ENCODE measurements at places on chromosomes 12 and 14. TPM values are rescaled to one million over a fixed set of nuclear protein-coding genes. Genes with fewer than 3 reads are reported as not detected.

RPS29 gene
- total RNA-seq = 2,157 TPM

IQSEC3 gene
- total RNA-seq = 0.17 TPM

REP15 gene
- 0.22 TPM for total RNA-seq

AQP2 gene
- total RNA-seq = not detected

FAM181A gene
- not detected for total RNA-seq

TGM1 gene
- total RNA-seq = 3.7 TPM

SLC25A21 gene
- not detected for total RNA-seq

KRT75 gene
- not detected for total RNA-seq

GRCh38 chr12:58408516-58408915 lies 467.1 kb downstream of the ATP23 start:
- no peaks in the 10 kb centered on the region for H3K4me1 ChIP-seq
- H3K4me3 ChIP-seq = no peak overlapping the region
- no peaks in the 10 kb centered on the region for H3K36me3 ChIP-seq

DNA sequence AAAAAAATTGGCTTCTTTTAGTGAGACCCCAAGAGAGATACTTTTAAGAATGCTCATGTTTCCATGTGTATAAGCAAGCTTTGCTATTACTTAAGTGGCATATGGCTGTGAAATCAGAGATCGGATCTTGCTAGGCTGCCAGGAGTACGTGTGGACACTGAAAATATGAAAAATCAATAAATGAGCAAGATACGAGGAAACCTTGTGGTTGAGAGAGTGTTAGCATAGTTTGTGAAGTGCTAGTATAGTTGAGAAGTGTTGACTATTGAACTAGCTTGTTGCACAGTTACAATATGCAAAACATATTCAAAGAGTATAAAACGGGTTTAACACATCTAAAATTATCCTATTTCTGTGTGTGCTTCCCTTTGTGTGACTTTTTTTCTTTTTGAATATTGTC lies 230.9 kb upstream of the NOVA1 start:
- H3K27ac ChIP-seq = no peak overlapping the region
- no peak overlapping the region for H3K4me3 ChIP-seq
- H3K27me3 ChIP-seq = no peaks in the 10 kb centered on the region
- DNase-seq = no peak
- H3K4me1 ChIP-seq = no peaks in the 10 kb centered on the region
- no peaks in the 10 kb centered on the region for H3K36me3 ChIP-seq

DNA sequence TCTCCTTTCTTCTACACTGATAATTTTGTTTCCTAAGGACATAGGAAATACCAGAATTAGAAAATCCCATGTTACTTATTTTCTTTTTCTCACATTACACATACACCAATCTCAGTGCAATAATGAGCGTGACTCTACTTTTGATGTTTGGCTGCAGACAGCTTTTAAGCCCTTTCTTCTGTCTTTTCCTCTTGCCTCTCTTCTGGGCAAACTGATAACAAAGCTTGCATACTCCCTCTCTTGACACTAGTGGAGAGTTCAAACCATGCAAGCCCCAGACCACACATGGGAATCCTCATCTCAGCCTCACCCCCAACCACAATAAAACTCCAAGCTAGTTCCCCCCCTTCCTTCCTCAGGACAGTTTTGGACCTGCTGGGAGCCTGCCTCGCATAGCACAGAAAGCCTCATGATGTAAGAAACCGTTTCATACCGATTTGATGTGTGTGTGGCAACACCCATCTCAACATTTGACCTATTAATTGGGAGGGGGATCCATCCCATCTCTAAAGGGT lies 161.9 kb downstream of the EMP1 start:
- H3K27ac ChIP-seq = no peak overlapping the region
- peaks cover 20% of the 10 kb centered on the region for H3K27me3 ChIP-seq
- H3K36me3 ChIP-seq = no peaks in the 10 kb centered on the region
- no peak overlapping the region for H3K4me3 ChIP-seq
- DNase-seq = no peak
- H3K4me1 ChIP-seq = no peaks in the 10 kb centered on the region

- DNase-seq = no peak
These were observed 5.3 kb downstream of the ALDH1L2 start for GRCh38 chr12:105078712-105079570.

- peaks cover 7% of the 10 kb centered on the region for H3K4me1 ChIP-seq
- no peak overlapping the region for H3K4me3 ChIP-seq
- no peak overlapping the region for H3K27ac ChIP-seq
- H3K36me3 ChIP-seq = peaks cover 8% of the 10 kb centered on the region
- DNase-seq = no peak
These were observed 64.1 kb downstream of the KIAA0586 start for GRCh38 chr14:58491593-58491992.

GRCh38 chr14:95516554-95517181 lies at the start of gene SYNE3:
SYNE3 (minus strand) TSS chr14:95516650; CDS start chr14:95475821, 40,829 bp downstream.
- H3K4me1 ChIP-seq = peaks cover 70% of the 10 kb centered on the region
- no peaks in the 10 kb centered on the region for H3K27me3 ChIP-seq
- peaks cover 7% of the 10 kb centered on the region for H3K36me3 ChIP-seq
- peak; percentile 65 for DNase-seq
- H3K27ac ChIP-seq = peak within 1 kb of the TSS; percentile 93

GRCh38 chr14:59632381-59632780 lies 55.8 kb upstream of the CCDC175 start:
- H3K4me1 ChIP-seq = peaks cover 3% of the 10 kb centered on the region
- no peak overlapping the region for H3K4me3 ChIP-seq
- H3K27ac ChIP-seq = no peak overlapping the region
- H3K36me3 ChIP-seq = no peaks in the 10 kb centered on the region

GRCh38 chr12:25293653-25294052 lies 42.9 kb upstream of the KRAS start:
- DNase-seq = no peak
- H3K36me3 ChIP-seq = no peaks in the 10 kb centered on the region
- no peak overlapping the region for H3K27ac ChIP-seq
- H3K27me3 ChIP-seq = no peaks in the 10 kb centered on the region
- H3K4me3 ChIP-seq = no peak overlapping the region
- H3K4me1 ChIP-seq = peaks cover 11% of the 10 kb centered on the region

DNA sequence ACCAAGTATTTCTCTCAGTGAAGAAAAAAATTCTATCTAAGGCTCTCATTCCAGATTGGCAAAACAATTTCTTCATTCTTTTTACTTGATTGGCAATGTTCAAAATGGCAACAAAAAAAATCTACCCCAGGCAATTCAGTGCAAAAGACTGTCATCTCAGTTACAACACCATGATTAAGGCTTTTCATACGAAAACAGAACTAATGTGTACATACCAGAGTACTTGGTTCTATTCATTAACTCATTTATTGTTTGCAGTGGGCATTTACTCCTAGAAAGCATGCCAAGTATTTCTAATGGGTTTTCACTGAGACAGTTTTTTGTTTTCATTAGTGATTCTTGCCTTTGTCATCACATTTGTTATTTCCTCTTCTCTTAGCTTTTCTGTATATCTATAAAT lies 33.0 kb downstream of the DBX2 start:
- no peak overlapping the region for H3K4me3 ChIP-seq
- no peak for DNase-seq
- H3K27ac ChIP-seq = no peak overlapping the region
- no peaks in the 10 kb centered on the region for H3K4me1 ChIP-seq

DNA sequence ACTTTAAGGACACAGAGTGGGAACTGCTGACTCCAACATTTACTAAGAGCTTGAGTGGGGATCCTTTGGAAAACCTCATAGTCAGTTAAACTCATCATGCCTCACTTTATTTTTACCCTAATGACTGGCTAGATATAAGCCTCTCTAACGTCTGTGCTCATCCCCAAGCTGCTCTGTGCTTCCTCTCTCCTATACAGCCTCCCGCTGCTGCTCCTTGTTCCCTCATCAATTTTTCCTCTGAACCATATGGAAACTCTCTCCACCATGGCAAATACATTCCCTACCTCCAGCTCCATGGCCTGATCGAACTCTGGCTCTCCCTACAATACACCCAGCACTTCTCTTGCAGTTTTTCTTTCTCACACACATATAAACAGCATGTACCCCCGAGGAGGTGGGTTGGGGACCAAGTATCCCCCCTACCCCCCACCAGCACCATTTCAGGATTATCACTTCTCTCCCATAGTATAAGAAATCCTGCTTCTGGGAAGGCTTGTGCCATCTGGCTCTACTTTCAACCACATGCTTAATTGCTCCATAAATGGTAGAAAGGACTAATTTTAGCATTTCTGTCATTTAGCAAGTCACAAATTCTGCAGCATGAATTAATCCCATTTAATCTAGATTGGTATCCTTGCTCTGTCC lies 39.2 kb upstream of the DYRK2 start:
- no peak for DNase-seq
- no peak overlapping the region for H3K4me3 ChIP-seq
- H3K36me3 ChIP-seq = no peaks in the 10 kb centered on the region

- H3K27ac ChIP-seq = peak overlapping the region; percentile 65
- no peaks in the 10 kb centered on the region for H3K27me3 ChIP-seq
- H3K4me1 ChIP-seq = peaks cover 63% of the 10 kb centered on the region
- peaks cover 19% of the 10 kb centered on the region for H3K36me3 ChIP-seq
- DNase-seq = peak; percentile 33
These were observed 596 bp upstream of the ZBTB39 start for GRCh38 chr12:57006809-57007475.

DNA sequence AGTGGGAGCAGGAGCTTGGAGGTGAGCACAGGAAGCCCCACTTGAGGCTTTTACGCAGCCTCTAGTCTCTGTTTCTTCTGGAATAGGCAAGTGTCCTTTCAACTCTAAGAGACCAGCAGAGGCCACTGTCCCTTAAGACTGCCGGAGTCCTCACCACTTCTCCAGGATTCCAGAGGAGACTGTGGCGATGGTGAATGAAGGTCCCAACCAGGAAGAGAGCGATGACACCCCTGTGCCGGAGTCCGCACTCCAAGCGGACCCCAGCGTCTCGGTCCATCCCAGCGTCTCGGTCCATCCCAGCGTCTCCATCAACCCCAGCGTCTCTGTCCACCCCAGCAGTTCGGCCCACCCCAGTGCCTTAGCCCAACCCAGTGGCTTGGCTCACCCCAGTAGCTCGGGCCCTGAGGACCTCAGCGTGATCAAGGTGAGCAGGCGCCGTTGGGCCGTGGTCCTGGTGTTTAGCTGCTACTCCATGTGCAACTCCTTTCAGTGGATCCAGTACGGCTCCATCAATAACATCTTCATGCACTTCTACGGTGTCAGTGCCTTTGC lies 442 bp downstream of the FLVCR2 start:
- H3K4me1 ChIP-seq = peaks cover 13% of the 10 kb centered on the region
- DNase-seq = no peak
- H3K27me3 ChIP-seq = no peaks in the 10 kb centered on the region
- peaks cover 8% of the 10 kb centered on the region for H3K36me3 ChIP-seq
- no peak overlapping the region for H3K27ac ChIP-seq
- H3K4me3 ChIP-seq = peak overlapping the region; percentile 86

DNA sequence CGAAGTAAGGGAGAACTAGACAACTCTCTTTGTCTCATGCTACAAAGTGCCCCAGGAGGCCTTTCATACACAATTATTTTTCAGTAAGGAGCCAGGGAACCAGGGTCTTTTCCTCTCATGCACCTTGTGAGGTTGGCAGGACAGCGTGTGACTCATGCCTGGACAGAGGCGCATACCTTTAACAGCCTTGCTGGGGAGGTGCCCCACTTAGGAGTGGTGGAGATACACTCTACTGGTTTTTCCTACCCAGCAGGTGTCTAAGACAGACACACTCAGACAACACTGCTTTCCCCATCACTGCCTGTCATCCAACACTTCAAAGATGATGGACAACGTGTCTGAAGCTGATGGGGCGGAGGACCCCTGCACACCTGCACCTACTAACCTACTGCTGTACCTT lies 49.1 kb downstream of the B4GALNT3 start:
- no peaks in the 10 kb centered on the region for H3K4me1 ChIP-seq
- no peak for DNase-seq
- peaks cover 3% of the 10 kb centered on the region for H3K27me3 ChIP-seq
- H3K27ac ChIP-seq = no peak overlapping the region
- no peak overlapping the region for H3K4me3 ChIP-seq
- no peaks in the 10 kb centered on the region for H3K36me3 ChIP-seq

- H3K4me3 ChIP-seq = no peak overlapping the region
- H3K27ac ChIP-seq = no peak overlapping the region
- no peaks in the 10 kb centered on the region for H3K4me1 ChIP-seq
- H3K27me3 ChIP-seq = no peaks in the 10 kb centered on the region
- DNase-seq = no peak
These were observed 425.2 kb downstream of the EGLN3 start for GRCh38 chr14:33525626-33526025.

DNA sequence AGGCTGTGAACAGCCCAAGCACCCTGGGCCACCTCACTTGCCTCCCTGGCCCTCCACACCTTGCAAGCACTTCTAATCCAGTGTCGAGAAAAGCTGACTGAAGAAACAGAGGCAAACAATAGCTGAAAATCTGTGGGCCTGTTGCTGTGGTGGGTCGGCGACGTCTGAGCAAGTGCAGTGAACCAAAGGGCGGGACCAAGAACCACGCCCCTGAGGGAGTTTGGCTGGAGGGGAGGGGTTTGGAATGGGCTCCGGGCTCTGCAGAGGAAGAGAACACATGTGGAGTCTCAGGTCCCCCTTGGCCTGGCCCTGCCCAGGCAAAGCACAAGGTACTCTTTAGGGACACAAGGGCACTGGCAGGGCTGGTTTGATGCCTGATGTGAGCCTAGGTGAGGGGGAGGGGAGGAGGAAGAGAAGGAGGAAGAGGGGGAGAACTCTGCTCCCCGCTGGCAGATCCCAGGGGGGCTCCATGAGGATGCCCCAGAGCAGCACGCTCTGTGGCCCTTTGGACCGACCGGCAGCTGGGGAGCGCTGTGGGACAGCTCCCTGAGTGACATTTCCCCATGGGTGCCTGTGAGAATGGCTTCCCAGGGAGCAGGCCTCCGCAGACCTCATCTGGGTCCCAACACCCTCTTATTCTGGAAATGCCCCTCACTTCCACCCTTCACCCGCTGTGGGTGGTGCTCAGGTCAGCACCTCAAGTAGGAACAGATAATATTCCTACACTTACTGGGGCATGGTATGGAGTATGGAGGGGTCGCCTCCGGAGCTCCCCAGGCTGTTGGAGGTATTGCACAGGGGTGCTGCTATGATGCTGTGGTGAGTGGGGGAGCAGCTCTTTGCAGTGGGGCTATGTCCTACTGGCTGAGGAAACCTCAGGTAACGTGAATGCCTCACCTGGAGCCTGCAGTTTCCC lies 85.5 kb downstream of the CPSF2 start:
- no peaks in the 10 kb centered on the region for H3K36me3 ChIP-seq
- H3K4me1 ChIP-seq = no peaks in the 10 kb centered on the region
